HEK293T (cell line): ENCODE measurements at places on chromosomes 13 and 19.

- DNase-seq = no peak
These were observed 13.7 kb downstream of the KLHL26 start for GRCh38 chr19:18650468-18651041.

GRCh38 chr13:103898481-103898880, 832.3 kb upstream of the SLC10A2 start:
- DNase-seq = no peak

DNA sequence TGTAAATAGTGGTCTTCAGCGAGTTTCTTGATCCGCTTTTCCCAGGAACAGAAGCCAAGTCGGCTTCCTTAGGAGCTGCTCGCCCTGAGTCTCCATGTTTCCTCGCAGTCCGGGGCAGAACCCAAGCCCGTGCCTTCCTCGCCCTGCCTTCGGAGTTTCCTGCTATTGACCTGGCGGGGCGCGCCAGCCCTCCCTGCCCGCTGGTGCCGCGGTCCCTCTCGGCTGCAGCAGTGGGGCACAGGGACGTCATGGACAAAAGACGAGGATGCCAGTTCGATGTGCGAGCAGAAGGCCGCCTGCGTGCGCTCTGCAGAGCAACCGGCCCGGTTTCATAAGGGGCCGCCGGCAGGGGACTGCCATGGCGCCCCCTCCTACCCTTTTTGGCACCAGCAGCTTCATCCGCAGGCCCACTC, 156.6 kb downstream of the TM9SF2 start:
- DNase-seq = no peak

GRCh38 chr13:112713517-112714253, 23.8 kb downstream of the ATP11A start:
- no peak for DNase-seq

DNA sequence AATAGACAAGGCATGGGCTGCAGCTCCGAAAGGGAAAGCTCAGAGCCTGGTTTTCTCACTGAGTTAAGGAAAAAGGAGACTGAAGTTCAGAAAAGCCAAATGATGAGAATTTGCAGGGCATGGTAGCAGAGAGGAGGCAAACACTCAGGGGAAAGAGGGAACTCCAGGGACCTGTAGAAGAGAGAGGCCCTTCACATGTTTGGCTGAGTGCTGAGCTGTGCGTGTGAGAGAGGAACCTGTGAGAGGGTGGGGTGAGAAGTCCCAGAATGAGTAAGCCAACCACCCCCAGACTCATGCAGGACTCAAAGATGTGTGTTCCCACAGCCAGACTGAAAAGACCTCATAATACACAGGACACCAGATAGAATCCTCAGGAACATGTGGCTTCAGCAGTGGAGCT, 2.8 kb upstream of the CRYL1 start:
- DNase-seq = no peak

DNA sequence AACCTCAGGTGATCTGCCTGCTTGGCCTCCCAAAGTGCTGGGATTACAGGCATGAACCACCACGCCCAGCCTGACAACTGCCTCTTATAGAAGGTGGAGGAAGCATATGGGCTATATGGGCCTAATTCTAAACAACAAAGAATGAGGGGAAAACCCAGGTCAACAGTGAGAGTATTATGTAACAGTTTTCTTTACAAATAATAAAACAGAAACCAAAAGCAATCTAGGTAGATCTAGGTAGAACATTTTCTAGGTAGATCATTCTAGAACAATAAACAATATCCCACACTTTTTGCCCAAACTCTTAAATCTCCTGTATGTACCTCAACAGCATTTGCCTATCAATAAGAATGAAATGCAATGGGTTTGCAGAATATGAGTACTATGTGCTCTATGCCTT, 267.4 kb downstream of the ABCC4 start:
- DNase-seq = no peak

DNA sequence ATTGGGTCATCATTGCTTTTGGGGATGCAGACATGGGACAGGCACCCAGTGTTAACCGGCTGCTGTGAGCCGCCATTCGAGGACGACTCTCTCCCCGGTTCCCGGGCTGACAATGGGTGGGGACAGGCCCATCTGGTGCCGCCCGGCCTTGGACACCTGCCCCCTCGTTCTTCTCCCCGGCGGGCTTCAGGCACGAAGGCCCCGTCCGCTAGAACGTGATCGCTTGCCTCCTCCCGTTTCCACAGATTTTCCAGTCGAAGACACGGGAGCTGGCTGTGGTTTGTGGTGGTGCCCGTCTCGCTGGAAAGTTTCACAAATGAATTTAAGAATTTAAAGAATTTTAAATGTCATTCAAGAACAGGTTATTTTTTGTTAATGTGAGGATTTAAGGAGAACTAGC, 2.0 kb downstream of the PALM start:
- no peak for DNase-seq

DNA sequence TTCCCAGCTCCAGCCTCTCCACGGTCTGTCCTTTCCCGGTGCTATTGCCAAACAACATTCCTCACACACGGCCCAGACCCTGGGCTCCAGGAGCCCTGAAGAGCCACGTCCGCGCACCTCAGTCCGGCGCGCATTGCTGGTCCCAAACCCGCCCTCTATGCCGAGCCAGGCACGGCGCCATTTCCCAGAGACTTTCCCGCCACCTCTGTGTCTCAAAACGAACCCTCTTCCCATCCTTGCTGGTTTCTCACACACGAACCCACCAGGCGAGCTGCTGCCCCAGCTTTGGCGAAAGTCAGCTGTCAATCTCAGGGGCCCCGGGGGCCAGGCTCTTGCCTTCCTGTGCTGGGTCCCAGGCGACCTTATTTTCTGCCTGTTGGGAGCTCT, 28.0 kb upstream of the F7 start:
- no peak for DNase-seq

GRCh38 chr13:77918391-77919245, at the start of gene EDNRB:
EDNRB (minus strand) TSS chr13:77918831; CDS start chr13:77918573, 258 bp downstream.
- DNase-seq = peak; percentile 72

DNA sequence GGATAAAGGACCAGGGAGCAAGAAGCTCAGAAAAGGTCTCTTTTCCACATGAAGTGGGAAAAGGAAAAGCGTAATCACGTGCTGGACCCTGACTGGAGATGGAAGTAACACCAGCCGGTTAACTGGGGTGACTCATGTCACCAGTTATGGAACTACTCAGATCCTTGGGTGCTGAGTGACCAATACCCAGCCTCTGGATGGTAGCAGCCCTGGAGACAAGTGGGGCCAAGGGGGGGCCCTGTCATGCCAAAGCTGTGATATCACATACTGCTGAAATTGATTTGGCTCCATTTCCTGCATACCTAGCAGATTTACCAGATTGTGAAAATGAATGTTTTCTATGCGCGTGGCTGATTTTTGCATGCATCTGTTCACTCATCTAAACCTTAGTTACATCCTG, 158.9 kb downstream of the ZIC5 start:
- DNase-seq = no peak

DNA sequence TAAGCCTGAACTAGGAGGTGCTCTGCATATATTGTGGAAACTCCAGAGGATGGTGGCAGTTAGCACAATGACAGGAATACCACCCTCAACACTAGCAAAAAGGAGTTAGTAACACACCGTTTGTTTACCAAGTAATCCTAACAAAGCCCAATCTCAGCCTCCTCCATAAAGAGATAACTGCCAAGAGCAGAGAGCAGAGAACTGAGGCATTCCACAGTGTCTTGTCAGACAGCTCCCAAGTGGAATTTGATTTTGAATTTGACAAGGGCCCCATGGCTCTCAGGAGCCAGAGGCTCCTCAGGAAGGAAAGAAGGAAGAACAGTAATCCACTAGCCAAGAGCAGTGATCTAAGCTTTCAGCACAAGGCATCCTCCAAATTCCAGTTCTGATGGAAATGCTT, 298.6 kb downstream of the DCLK1 start:
- DNase-seq = no peak

GRCh38 chr13:60363288-60363687, 33.7 kb upstream of the TDRD3 start:
- no peak for DNase-seq
